Putamen (tissue), 1 donor: ENCODE measurements at places on chromosomes 6 and 20.

DNA sequence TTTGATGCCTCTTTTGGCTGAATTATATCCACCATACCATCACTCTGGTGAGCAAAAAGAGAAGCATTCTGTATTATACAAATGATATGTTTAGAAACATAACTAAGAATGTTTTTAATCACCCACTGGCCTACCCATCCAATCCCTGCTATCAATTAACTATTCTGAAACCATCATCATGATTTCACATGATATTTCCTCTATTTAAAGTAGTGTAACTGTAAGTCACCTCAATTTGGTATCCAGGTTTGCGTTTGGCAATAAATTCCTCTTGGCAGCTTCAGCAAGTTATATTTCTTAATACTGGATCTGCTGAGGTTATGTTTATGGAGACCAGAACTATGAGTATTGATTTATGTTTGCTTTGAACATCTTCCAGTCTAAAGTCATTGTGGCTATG is 332.1 kb downstream of the UTRN start:
- no peak for DNase-seq

DNA sequence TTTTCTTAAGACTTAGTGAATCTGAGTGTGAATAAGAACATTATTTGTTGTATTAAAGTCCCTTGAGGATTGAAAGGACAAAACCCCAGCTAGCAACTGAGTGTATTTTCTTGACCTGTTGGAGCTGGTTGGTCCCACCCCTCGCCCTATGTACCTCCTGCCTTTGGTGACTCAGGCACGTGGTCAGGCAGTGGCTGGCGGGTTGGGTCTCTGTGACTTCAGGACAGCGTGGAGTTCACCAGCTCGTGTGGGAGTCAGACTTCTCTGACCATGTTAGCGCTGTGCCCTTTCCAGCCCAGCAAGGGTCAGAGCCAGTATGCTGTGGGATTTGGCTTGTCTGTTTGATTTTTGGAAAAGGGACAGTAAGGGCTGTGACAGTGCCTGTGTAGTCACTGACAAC is 93.7 kb downstream of the SSR1 start:
- DNase-seq: no peak

GRCh38 chr20:52684905-52685304 is 287.3 kb upstream of the TSHZ2 start:
- no peak for DNase-seq

DNA sequence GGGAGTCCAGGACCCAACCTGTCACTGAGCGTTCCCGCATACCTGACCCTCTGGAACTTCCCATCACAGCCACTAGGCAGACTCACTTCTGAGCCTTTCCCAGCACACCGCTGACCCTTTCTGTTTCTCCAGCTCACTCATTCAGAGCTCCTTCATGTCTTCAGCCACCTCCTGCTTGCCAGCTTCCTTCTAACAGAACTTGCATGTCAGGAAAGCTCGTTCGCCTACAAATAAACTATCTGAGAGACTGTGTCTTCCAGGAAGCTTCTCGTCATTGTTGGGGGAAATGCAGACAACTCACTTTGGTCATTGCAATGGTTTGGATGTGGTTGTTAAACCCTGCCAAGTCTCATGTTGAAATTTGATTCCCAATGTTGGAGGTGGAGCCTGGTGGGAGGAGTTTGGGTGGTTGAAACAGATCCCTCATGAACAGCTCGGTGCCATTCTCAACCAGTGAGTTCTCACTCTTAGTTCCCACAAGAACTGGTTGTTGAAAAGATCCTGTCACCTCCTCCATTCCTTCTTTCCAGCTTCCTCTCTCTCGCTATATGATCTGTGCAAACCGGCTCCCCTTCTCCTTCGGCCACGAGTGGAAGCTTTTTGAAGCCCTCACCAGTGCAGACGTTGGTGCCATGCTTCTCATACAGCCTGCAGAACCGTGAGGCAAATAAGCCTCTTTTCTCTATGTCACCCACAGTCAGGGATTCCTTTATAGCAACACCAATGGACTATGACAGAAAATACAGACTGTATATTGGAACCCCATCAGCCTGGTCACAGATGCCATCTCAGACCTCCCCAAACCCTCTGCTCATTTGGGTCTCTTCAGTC is 1.4 kb upstream of the MUC21 start:
- DNase-seq: no peak

GRCh38 chr20:51042064-51042463 is 19.2 kb upstream of the KCNG1 start:
- DNase-seq: no peak

- DNase-seq: no peak
Measured at GRCh38 chr20:49615401-49616153, 47.6 kb upstream of the PTGIS start.

DNA sequence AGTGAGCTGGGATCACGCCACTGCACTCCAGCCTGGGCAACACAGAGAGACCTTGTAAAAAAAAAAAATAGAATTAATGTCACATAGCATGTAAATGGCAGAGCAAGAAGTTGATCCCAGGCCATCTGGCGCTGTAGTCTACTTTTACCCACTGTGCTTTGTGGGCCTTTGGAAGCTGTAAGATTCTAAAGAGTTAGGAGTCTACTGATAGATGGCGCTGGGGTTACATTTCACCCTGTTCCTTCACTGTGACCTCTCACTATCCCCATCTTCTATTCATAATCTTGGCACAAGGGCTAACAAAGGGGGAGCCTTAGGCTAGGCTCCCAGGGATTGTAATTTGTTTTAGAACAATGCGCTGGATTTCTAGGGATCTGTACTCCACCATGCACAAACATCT is 24.4 kb downstream of the SIRPD start:
- DNase-seq: no peak

DNA sequence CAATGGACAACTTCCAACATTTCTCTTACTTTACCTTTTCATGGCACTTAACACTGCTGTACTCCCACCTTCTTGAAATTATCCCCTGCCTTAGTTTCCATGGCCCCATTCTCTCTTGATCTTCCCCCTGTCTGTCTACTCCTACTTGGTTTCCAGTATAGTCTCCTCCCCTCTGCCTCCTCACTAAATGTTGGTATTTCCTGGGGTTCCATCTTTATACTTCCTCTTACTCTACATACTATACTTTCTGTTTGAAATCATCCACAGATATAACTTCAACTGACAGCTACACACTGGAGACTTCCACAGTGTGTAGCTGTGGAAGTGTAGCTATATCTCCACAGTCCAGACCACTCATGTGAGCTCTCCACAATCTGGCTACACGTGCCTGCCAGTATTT is 13.5 kb downstream of the ZHX3 start:
- DNase-seq: no peak

DNA sequence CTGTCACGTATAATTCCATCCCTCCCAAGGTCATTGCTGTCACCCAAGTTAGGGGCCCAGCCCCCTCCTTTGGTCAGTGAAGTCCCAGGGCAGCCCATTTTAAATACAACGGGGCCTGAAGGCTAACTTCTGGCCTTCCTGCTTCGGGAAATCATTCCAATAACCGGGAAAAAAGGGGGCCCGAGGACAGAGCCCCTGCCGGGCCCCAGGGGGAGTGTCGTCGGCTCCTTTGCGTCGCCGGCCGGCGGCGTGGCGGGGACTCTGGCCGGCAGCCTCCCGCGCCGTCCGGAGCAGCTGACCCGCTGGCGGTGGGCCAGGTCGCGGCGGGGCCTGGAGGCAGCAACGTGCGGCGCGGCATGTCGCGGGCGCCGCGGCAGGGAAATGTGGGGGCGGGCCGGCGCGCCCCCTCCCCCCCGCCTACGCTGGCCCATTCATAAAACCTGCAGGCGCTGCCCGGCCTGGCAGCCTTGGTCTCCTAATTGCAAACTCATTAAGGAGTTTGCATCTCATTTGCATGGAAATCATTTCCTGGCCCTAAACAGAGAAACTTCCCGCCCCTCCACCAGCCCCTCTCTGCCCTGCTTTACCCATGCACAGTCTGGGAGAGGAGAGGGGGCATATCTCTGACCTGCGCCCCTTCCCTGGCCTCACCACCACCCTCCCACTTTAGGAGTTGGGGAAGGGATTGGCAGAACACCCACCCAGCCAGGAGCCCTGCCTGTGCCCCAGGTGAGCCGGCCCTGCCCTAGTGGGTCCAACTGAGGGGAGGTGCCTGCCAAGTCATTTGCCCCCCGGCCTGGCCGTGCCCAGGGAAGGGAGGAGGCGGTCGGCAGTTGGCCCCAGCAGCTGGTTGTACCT is 50.7 kb downstream of the MRPL14 start:
- peak; percentile 65 for DNase-seq

DNA sequence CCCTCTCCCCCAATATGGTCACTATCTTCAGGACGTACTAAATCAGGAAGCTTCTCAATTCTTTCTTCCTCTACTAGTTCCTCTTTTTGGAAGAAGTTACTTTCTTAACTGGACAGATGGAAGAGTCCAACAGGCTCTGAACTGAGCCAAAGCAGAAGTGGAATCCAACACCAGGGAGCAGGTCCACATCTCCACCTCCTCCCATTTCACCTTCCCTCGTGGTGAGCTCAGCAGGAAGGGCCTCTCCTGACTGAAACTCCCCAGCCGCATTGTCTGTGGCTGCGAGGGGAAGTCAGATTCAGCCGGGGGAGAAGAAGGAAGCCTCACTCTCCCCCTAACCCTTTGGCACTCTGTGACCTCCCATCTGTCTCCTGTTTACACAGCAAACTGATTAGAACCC is 63.8 kb upstream of the UST start:
- peak; percentile 29 for DNase-seq

DNA sequence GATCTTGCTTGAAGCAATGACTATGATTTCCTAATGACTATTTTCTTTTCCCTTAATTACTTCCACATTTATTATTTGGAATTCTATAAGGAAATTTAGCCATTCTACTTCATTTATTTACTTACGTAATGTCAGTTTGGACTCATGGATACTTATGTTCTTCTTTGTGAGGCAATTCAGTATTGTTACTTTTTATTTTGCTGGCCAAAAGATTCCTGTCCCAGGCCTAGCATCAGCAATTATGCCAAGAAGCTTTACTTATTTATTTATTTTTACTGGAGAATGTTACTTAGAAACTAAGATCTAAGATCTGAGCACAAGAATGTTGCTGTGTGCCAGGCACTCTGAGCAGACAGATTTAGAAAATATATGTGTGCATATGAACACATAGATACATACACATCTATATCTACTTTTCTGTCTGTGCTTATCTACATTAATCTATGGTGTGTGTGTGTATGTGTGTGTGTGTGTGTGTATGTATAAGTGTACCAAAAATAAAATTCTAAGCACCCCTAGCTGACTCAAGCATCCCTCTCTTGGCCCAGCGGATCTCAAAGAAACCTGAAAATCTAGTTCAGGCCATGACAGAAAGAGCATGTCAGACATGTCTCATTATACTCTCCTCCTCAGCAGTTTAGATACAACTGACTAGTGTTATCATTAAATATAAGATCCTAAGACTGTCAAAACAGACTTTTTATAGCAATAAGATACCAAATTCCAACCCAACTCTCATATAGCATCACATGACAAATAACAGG is 640.0 kb upstream of the GJE1 start:
- DNase-seq: no peak

DNA sequence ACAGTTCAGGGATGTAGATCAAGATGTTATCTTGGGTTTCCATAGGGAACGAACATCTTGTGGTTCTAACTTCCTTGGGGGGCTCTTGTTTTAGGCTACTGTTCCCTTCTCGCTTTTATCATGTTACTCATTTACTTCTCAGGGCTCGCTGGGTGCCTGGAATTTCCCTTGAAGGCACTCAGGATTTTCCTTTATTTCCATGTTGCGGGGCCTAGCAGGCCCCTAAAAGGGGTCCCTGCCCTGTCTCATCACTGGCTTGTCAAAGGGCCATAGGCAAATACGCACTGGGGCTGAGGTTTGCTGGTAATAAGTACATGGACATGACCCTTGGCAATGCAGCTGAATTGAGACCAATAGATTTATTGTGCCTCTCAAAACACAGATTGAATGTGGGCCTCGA is 262.3 kb downstream of the CDH4 start:
- DNase-seq: no peak

GRCh38 chr6:39790772-39791171 is 1.4 kb upstream of the DAAM2 start:
- no peak for DNase-seq

DNA sequence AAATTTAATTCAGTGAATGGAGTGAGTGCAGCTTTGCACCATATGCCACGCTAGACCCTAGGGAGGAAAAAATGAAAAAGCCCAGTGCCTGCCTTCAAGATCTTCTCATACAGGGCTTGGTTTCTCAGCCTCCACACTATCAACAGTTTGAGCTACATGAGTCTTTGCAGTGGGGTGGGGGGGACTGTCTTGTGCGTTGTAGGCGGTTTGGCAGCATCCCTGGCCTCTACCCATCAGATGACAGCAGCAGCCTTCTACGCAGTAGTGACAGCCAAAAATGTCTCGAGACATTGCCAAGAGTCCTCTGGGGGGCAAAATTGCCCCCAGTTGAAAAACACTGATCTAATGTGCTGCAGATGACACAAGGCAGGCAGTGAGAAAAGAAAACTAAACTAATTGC is 6.2 kb downstream of the CDH22 start:
- no peak for DNase-seq

DNA sequence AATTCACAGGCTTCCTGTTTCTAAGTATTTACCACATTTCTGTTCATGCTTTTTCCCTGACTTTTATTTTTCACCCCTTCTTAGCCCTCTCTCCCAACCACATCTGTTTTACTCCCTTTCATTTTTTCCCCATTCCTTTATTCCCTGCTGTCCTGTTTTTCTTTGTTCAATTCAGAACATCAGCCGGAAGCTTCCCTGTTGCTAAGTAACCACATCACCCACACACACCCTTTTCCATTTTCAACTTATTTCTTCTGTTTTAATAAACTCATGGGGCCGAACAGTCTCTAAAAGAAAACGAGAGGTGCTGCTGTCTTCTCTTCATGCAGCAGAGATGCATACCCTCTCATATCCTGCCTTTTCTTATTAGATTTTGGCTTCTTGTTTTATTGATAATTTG is 53.5 kb upstream of the CEP85L start:
- DNase-seq: no peak

- DNase-seq: no peak
Measured at GRCh38 chr6:142355520-142356174, 53.8 kb downstream of the ADGRG6 start.

- DNase-seq: no peak
Measured at GRCh38 chr6:72865467-72865866, 243.6 kb downstream of the KCNQ5 start.

DNA sequence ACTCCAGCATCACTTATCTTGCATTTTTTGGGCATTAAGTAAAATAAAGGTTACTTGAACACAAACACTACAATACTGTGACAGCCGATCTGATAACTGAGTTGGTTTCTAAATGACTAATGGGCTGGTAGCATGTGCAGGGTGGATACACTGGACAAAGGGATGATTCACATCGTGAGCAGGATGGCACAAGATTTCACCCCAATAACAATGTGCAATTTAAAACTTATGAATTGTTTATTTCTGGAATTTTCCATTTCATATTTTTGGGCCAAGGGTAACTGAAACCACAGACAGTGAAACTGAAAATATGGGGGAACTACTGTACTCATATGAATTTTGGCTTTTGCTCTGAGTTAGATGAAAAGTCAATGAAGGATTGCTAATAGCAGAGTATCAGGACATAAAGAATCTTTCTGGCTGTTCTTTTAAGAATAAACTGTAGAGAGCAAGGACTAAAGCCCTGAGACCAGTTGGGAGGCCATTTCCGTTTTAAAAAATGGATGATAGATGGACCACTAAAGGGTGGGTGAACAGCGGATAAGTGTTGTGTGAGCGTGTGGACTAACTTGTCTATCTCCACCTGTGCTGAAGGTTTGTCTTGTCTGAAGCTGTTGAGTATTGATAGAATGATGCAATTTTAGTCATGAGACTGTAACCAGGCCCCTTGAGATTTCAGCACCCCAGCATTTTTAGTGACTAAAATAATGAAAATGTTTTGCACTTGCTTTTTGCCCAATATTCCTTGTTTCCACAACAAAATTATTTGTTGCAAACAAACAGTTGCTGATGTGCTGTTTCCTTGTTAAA is 8.2 kb downstream of the SPINT3 start:
- DNase-seq: no peak
